ENCODE measurements at places on chromosomes 11 and 22.

DNA sequence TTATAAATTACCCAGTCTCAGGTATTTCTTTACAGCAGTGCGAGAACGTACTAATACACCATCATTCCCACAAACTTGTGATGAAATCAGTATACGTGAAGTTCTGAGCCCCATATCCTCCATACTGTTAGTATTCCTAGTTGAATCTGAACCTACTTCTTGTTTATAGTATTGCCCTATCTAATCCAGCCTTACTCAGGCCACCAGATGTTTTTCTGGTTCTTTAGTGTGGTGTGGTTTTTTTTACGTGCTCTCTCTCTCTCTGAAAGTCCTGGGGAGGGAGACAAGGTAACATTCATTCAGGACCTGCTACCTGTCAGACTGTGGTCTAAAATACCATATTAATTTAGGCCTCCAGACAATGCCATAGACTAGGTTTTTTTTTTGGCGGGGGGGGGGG lies 47.6 kb upstream of the TEAD1 start:
- H3K36me3 ChIP-seq: no peaks in the 10 kb centered on the region
- no peak for DNase-seq
- H3K4me1 ChIP-seq: no peaks in the 10 kb centered on the region
- H3K4me3 ChIP-seq: no peak overlapping the region
- no peak overlapping the region for H3K27ac ChIP-seq

GRCh38 chr11:6695377-6695776 lies 12.2 kb upstream of the MRPL17 start:
- peak overlapping the region; percentile 23 for H3K27ac ChIP-seq
- DNase-seq: no peak
- H3K4me1 ChIP-seq: peaks cover 16% of the 10 kb centered on the region

DNA sequence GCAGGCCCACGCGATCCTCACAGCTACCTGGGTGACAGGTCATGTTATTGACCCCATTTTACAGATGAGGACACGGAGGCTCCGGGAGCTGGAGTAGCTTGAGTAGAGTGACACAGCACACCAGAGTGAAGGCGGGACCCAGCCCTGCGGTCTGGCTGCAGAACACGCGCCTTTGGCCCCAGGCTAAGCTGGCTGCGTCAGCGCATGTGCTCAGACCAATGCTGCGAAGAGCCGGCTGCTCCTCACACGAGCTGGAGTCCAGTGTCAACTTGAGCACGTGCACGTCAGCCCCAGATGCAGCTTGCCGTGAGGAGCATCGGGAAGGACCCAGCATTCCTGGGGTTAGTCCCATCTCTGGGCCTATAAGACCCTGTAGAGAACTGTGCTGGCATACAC lies 49.9 kb downstream of the SCUBE1 start:
- H3K36me3 ChIP-seq: no peaks in the 10 kb centered on the region
- H3K27ac ChIP-seq: no peak overlapping the region
- H3K4me1 ChIP-seq: peaks cover 25% of the 10 kb centered on the region
- H3K4me3 ChIP-seq: no peak overlapping the region

GRCh38 chr22:36081023-36081431 lies 52.4 kb upstream of the RBFOX2 start:
- H3K4me1 ChIP-seq: no peaks in the 10 kb centered on the region
- no peak overlapping the region for H3K4me3 ChIP-seq
- H3K27me3 ChIP-seq: no peaks in the 10 kb centered on the region
- no peaks in the 10 kb centered on the region for H3K36me3 ChIP-seq
- H3K27ac ChIP-seq: no peak overlapping the region
- peak; percentile 73 for DNase-seq

- no peak overlapping the region for H3K4me3 ChIP-seq
- H3K36me3 ChIP-seq: no peaks in the 10 kb centered on the region
- peaks cover 2% of the 10 kb centered on the region for H3K27me3 ChIP-seq
Observed at GRCh38 chr11:76231121-76231738, 24.9 kb upstream of the WNT11 start.

- H3K4me3 ChIP-seq: no peak overlapping the region
- H3K4me1 ChIP-seq: no peaks in the 10 kb centered on the region
- no peak for DNase-seq
- H3K27me3 ChIP-seq: no peaks in the 10 kb centered on the region
- H3K36me3 ChIP-seq: no peaks in the 10 kb centered on the region
Observed at GRCh38 chr11:27672836-27673464, 27.3 kb downstream of the BDNF start.

GRCh38 chr11:118227865-118228785 lies 3.3 kb upstream of the JAML start:
- H3K4me1 ChIP-seq: no peaks in the 10 kb centered on the region
- no peaks in the 10 kb centered on the region for H3K36me3 ChIP-seq
- H3K27ac ChIP-seq: no peak overlapping the region
- no peak overlapping the region for H3K4me3 ChIP-seq
- H3K27me3 ChIP-seq: peaks cover 9% of the 10 kb centered on the region
